H4 (cell line): ENCODE measurements at places on chromosomes 4 and X. TPM values are rescaled to one million over a fixed set of nuclear protein-coding genes. Genes with fewer than 3 reads are reported as not detected.

The QRFPR gene
- 0.78 and 0.91 TPM in 2 replicates for total RNA-seq

The TLR1 gene
- total RNA-seq = 0.84 and 4.2 TPM in 2 replicates

The CTAG1A gene
- not detected in 2 replicates for total RNA-seq

The CXorf65 gene
- total RNA-seq = not detected in 2 replicates

The CCSER1 gene
- total RNA-seq = 1.5 and 2.8 TPM in 2 replicates

The CDKL5 gene
- total RNA-seq = 1.5 and 2.9 TPM in 2 replicates

The MAGEA6 gene
- 65.0 and 82.7 TPM in 2 replicates for total RNA-seq

The SLC4A4 gene
- total RNA-seq = 3.4 and 4.8 TPM in 2 replicates

The WDR17 gene
- total RNA-seq = 1.7 and 3.4 TPM in 2 replicates

The UGT2B15 gene
- not detected in 2 replicates for total RNA-seq

DNA sequence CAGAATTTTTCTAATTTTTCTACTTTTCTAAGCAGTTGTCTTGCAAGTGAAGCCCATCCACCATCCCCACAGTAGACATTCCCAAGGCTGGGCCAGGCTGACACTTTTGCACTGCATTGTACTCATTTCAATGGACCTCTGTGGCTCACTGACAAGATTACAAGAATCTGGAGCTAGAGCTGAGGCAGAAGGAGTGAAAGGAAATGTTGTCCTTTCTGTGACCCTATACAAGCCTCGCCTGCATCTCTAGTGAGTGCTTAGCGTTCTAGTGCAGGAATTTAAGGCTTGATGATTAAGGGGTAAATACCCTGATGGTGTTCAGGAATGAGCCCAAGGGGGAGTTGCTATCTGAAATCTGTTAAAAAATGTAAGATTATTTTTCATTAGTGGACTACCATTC is 6.3 kb downstream of the MAGED1 start:
- DNase-seq = no peak

GRCh38 chr4:8525383-8526120 is 54.6 kb upstream of the GPR78 start:
- peak; percentile 62 for DNase-seq

GRCh38 chrX:101195442-101196173 is 24.0 kb upstream of the DRP2 start:
- DNase-seq = no peak

DNA sequence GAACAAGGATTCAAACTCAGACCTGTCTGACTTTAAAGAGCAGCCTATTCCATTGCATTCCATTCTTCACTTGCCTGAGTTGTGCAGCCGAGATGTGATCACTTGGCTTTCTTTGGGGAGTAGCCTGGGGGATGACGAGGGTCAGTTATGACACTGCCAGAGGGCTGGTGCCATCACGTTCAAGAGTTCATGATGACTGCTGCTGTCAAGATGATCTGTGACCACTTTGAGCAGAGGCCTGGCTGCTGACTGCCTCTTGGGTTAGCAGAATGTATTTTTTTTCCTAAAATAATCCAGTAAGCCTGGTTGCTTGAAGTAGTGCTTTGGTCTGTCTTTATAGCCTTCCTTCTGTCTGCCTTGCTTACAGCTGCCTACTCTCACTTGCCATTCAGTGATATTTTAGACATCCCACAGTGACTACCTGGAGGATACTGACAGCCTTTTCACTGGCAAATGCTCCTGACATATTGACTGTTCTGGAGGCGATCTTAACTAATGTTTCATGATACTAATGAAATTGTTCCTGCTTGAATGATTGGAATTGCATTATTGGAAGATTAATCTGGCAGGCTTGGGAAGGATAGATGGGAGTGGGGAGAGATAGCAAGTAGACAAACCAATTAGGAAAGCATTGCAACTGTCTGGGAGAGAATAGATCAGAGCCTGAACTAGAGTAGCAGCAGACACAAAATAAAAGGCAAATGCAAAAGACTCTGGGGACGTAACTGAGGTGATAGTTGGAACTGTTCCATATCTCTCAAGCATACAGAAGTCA is 221.6 kb upstream of the LCORL start:
- DNase-seq = no peak

- DNase-seq = peak; percentile 3
Measured at GRCh38 chrX:33589316-33589715, 378.0 kb upstream of the DMD start.

- DNase-seq = no peak
Measured at GRCh38 chrX:413322-414201, 26.9 kb upstream of the PPP2R3B start.

DNA sequence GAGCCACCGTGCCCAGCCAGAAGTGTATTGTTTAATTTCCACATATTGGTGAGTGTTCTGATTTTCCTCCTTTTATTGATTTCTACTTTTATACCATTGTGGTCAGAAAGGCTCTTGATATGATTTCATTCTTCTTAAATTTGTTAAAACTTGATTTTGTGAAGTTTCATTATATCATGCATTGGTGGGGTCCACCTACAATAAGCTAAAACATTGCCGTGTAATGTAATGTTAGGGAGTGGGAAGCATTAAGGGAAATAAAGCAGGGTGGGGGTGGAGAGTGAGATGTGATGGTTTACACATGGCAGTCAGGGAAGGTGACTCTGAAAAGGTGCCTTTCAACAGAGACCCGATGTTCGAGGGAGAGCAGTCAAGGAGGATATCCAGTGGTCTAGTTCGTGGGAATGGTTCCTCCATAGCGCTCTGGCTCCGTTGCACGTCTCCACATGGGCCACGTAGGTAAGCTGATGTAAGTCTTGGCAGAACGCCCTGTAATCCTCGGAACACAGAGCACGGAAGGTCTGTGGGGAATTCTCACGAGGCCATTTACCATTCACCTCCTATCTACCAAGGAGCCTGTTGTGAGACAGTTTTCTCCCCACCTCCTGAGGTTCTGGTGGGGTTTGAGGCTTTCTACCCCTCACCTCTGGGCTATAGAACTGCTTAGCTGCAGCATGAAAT is 7.7 kb upstream of the WDR13 start:
- DNase-seq = no peak

DNA sequence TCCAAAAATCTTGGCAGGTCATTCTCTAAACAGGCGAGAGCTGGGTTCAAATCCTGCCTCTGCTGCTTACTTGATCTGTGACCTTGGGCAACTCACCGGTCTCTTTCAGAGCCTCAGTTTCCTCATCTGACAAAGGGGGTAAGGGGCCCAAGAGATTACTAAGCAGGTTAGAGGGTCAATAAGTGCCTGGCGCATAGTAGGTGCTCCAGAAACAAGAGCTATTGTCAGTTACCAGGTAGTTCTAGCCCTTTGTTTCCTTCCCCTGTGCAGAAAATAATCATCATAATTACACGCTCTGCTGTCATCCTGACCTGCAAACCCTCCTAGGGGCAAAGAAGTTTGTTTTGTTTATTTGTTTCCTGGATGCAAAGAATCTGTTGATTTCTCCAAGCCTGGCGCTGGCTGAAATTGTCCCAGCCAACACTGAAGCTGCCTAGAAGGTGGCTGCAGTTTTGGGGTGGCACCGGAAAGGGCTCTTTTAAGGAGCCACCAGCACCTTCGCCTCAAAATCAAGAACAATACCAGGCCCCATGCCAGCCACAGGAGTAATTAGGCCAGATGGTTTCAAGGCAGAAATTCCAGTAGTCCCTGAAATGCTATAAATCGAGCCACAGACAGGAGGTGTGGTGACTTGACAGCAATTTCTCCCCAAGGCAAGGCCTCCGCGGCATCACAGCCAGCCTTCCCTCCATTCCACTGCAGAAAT is 10.2 kb upstream of the KIAA0232 start:
- peak; percentile 72 for DNase-seq

DNA sequence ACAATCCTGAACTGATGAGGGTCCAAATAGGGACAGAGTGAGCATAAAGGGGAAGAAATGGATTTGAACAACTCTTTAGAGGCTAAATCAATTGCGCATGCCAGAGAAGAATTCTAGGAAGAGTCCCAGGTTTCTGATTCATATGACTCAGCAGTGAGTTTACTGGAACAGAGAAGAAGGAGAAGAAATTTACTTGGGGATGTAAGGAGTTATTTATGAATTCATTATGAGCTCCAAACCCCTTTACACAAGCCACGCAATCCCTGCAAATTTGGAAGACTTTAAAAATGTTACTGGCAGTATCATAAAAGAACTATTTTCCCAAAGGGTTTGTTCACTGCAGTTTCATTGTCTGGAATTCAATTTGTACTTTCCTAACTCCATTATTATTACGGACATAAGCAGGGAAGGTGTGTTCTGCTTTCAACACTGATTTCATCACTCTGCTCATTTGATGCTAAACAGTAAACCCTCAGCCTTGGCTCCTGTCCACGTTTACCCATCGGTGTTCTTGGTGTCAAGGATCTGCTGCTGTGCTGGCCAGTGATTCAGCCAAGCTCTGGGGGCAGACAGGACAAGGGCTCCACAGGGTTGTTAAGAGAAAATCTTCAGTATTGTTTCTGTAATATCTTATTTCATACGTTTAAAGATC is 273.7 kb downstream of the HNRNPD start:
- peak; percentile 46 for DNase-seq

DNA sequence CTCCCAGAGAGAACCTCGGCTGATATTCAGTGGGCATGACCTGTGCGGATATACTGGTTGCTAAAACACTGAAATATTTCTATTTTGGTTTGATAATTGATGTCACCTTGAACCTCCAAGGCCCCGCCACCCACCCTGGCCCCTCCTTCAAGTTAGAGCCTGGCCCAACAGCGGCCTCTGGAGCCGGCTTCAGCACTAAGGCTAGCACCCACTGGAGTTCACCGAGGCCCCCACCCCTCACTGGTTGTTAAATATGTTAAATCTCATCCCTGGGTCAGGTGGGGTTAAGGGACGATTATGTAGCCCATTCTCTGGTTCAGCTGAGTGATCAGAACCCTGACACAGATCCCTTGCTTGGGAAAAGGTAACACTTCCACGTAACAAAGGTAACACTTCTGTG is 24.3 kb downstream of the SEL1L3 start:
- DNase-seq = no peak

- DNase-seq = no peak
Measured at GRCh38 chrX:102652031-102652688, 877 bp downstream of the GPRASP1 start.

GRCh38 chr4:6603128-6603527 is 28.1 kb downstream of the MAN2B2 start:
- DNase-seq = no peak

DNA sequence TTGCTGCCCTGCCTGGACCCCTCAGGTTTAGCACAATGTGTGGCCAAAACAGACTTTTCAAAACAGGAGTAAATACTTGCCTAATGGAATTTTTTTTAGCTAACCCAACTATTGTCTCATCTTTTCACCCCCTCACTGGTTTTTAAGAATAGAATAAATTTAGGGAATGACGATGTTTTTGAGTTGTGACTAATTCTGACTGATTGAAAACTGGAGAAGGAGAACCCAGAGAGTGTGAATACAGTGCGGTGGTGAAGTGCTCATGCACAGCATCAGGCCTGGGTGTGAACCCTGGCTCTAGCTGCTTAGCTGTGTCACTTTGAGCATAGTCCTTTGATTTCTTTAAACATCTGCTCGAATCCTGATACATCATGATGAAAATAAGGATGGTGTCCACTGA is 10.5 kb downstream of the ANTXR2 start:
- DNase-seq = no peak

GRCh38 chr4:128286474-128287058 is 1.0 kb downstream of the PGRMC2 start:
- DNase-seq = peak; percentile 25

DNA sequence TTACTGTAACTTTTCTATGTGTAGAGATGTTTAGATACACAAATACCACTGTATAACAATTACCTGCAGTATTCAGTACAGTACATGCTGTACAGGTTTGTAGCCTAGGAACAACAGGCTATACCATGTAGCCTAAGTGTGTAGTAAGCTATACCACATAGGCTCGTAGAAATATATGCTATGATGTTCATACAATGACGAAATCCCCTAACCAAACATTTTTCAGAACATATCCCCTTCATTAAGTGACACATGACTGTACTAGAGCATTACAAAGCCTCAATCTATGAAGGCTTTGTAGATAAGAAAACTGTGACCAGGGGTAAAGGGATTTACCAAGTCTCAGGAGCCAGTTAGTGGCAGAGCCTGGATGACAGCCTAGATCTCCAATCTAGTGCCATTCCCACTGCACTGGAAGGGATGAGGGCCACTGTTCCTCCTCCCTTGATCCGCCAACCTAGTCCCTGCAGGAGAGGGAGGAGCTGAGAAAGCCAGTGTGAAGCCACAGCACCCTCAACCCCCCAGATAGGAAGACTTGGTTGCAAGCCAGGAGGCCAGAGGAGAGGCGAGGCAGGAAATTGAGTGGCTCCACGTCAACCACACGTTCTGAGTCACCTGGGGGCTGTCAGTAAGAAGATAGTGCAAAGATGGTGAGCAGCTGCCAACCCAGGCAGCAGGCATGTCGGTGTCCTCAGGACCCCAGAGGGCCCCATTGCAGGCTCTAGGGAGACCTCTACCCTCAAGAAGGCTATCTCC is 227.7 kb downstream of the BCOR start:
- DNase-seq = peak; percentile 85

GRCh38 chrX:119728487-119728886 is 29.9 kb upstream of the SOWAHD start:
- DNase-seq = no peak

DNA sequence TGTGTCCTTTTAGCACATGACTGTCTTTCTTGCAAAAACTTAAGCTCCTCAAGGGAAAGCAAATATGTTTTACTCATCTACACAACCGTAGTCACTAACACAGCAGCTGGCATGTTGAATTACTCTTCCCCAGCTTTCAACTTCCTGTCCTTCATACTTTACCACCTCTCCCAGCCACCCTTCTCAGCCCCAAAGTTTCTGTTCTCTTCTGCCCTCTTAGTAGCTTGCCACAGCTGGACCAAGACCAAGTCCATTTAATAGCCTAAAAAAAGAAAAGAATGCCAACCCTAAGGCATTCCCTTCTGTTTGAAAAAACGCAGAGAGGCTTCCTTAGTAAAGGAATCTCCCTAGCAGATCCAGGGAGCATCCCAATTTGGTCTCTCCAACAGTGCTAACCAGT is 36.8 kb downstream of the SRPX2 start:
- no peak for DNase-seq
